Fibroblast of skin of left biceps (primary cell): ENCODE measurements at places on chromosomes 13 and 19.

- no peak for DNase-seq
These were observed 11.1 kb downstream of the SLC7A10 start for GRCh38 chr19:33214596-33214995.

DNA sequence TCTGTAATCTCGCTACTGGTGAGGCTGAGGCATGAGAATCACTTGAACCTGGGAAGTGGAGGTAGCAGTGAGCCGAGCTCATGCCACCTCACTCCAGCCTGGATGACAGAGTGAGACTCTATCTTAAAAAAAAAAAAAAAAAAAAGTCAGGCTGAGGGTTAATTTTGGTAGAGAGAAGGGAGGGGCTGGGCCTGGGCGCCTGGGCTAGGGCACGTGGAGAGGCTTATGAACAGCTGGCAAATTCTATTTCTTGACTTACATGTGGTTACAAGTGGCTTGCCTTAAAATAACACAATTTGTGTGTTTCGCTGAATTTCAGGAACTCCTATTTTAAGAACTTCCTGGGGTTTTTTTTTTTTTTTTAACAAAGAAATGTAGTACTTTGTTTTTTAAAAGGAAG, 47.6 kb upstream of the MAP3K10 start:
- DNase-seq: no peak

GRCh38 chr13:59510386-59510785, 653.3 kb downstream of the DIAPH3 start:
- no peak for DNase-seq

- DNase-seq: no peak
These were observed 5.6 kb downstream of the GTF2F1 start for GRCh38 chr19:6387372-6387771.
